Mesenteric fat pad (tissue), 1 donor: ENCODE measurements at places on chromosomes 4 and X.

GRCh38 chr4:119937746-119938145, 128.9 kb downstream of the MAD2L1 start:
- no peak for DNase-seq

DNA sequence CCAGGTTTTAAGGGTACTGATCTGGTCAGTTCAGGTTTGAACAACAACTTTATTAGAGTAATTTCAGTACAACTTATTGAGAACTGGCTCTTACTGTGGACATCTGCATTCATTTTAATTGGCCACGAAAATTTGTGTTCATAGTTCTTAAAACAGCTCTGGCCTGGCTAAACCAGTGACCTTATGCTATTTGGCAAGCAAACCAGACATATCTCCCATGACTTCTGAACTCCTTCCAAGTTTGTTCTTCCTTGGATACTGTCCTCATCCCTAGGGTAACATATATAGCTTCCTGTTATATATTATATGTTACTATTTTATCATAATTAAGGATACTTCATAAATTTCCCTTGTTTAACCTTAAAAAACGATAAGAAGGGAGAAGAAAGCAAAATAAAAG, 841.9 kb downstream of the TRAM1L1 start:
- DNase-seq = no peak

- no peak for DNase-seq
Observed at GRCh38 chr4:152221816-152222516, 313.9 kb downstream of the FBXW7 start.

- no peak for DNase-seq
Observed at GRCh38 chrX:51361251-51361650, 28.6 kb downstream of the NUDT10 start.

DNA sequence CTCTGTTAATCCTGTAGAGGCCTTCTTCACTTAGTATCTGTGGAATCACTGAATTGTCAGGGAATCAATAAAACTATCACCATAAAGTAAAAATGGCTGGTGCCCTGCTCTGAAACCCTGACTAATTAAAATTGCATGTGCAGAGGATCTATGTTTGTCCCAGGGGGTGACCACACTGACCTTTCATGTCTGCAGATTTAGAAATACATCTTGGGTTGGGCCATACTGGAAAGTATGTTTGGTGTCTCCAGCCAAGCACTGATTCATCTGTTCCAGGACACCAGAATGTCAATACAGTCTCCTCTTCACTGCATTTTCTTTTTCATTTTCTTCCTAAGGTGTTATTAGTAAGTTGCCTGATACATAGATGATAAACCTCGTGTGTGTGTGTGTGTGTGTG, 490.9 kb upstream of the INTU start:
- no peak for DNase-seq

GRCh38 chr4:56870946-56871345, 36.8 kb upstream of the REST start:
- no peak for DNase-seq

DNA sequence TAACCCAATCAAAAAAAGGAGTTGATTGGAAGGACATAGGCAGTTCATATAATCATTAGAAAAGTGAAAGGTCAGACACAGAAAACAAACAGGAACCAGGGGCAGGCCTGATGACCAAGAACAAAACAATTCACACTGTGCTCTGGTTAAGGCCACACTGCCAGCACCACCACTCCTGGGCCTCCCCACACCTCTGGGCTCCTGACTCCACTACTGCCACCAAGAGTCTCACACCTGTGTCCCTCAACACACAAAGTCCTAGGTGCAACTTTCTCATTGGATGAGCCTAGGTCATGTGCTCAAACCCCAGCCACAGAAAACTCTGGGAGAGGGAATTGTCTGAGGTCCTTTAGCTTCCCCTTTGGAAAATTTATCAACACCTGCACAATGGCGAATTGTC, 11.1 kb upstream of the FAM9C start:
- no peak for DNase-seq
